Activated T-helper 1 cell treated with anti-CD3 and anti-CD28 coated beads, Interleukin-2, amount 50 U/mL, for 16 hours (primary cell): ENCODE measurements at places on chromosomes 5 and 9.

- no peak for DNase-seq
Measured at GRCh38 chr5:149438711-149439132, 59.6 kb upstream of the IL17B start.

- no peak for DNase-seq
Measured at GRCh38 chr9:135476561-135477355, 2.8 kb upstream of the PPP1R26 start.

GRCh38 chr5:36664766-36665165 lies 58.4 kb downstream of the SLC1A3 start:
- DNase-seq, result no peak

DNA sequence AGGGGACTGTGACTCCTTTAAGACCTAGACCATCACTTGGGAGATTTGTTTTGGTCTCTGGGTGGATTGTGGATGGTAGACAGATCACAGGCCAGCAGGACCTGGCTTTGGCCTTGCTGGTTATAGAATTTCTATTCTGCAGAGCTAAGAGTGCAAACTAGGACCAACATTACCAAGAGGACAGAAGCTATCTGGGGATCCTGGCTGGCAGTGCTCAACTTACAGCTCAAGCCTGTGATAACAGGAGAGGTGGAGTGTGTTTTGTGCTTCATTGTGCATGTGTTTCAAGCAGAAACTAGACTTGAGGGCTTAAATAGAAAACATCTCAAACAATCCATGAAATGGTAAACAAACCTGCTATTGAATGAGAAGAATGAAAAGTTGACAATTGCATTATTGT lies 106.7 kb downstream of the ZNF462 start:
- DNase-seq, result no peak
